NCI-H524 treated with DMSO at 0.1 percent for 48 hours (cell line): ENCODE measurements at places on chromosomes 3 and 15.

DNA sequence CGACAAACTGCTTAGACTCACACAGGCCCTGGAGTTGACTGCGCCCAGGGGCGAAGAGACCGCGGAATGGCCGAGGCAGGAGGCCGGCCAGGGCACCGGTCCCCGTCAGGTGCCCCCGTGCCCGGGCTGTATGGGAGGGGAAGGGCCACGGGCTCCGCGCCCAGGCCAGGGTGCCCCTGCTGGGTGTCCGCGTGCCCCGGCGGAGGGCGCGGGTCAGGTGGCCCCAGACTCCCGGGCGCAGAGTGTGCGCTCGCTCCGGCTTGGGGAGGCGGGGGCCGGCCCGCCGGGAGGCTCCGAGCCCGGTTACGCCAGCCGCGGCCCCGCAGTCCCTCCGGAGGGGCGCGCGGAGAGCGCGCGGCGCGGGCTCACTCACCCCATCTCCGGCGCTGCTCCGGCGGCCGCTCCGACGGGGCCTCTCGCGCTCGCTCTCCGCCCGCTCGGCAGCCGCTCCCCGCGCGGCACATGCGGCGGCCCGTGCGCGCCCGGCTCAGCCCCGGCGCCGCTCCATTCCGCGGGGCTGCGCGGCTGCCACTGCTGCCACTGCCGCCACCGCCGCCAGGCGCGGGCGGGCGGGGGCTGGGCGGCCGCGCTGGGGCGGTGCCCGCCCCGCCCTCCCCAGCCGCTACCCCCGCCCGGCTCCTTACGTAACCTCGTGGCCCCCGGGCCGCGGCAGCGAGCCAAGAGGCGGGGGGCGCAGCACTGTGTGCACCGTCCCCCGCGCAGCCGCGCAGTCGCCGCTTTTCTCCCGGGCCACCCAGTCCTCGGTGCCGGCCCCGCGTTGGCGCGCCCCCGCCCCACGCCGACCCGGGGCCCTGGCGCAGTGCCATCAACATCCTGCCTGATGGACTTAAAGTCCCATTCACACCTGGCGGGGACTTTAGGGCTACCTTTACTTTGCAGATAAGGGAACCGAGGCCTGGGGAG is at the start of gene HOMER2:
TSS of gene HOMER2 (minus strand) at position 563 of the 924 bp plus-strand sequence. CDS start at position 378, 185 bp downstream.
- peak; percentile 39 for DNase-seq

DNA sequence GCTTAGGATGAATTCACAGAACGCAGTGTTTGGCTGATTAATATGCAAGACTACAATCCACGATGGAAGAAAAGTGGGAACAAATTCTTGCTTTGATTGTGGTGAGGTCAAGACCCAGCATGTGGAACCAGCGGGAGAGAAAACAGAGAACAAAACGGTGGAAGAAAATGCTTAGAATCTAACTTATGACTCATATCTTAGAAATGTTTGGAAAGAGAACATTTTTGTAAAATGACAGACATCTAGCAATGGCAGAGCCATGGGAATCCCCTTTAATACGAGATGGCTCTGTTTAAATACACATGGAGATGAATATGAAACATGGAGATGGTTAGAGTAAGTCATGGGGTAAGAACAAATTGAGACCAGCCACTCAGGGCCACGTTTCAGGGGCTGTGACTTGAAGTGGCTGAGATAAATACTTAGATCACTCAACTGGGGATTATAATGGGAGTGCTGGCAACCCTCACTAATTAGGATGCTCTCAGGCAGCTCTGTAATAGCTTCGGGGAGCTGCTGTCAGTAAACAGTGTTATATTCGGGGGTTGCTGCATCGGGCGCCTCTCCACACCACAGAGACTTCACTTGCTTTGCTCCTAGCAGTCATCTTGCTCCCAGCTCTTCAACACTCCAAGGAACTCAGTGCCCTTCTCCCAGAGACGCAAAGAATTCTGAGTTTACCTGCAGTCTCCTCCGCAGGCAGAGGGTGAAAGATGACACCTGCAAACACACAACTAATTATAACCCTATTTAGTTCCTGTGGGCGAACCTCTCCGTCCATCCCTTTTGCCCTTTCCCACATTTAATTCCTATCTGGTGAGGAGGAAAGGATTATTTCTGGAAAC is 68.0 kb upstream of the ONECUT1 start:
- peak; percentile 90 for DNase-seq

DNA sequence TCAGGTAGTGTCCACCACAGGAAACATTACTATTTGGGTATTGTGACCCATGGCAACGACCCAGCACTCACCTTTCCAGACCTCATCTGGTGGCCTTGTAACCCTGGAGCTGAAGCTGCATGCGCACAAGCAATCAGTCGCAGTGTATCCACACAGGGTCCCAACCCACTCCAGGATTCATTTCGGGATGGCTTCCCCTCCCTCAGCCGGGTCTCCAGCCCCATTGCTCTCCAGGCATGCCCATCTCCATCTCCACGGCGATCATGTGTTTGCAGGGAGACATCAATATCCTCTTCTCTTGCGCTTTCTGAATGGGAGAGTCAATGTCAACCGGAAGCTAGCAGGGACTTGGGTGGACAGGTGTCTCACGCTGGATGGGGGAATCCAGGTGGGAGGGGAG is 35.2 kb downstream of the GOLGA6L2 start:
- DNase-seq: no peak

DNA sequence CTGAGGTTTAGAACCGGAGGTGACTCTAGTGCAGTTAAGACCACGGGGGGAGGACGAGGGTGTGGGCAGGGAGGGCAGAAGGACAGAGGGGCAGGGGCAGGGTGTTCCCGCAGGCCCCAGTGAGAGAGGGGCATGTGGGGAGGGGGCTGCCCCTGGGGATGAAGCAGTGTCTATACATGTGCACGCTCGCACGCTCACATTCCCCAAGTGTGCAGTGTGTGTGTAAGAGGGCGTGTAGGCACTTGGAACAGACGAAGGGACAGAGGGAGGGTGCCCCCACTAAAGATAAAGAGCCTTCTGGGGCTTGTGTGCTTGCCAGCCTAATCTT is 69.5 kb upstream of the MEF2A start:
- no peak for DNase-seq

GRCh38 chr3:183288117-183288516 is 35.1 kb downstream of the B3GNT5 start:
- DNase-seq: no peak

DNA sequence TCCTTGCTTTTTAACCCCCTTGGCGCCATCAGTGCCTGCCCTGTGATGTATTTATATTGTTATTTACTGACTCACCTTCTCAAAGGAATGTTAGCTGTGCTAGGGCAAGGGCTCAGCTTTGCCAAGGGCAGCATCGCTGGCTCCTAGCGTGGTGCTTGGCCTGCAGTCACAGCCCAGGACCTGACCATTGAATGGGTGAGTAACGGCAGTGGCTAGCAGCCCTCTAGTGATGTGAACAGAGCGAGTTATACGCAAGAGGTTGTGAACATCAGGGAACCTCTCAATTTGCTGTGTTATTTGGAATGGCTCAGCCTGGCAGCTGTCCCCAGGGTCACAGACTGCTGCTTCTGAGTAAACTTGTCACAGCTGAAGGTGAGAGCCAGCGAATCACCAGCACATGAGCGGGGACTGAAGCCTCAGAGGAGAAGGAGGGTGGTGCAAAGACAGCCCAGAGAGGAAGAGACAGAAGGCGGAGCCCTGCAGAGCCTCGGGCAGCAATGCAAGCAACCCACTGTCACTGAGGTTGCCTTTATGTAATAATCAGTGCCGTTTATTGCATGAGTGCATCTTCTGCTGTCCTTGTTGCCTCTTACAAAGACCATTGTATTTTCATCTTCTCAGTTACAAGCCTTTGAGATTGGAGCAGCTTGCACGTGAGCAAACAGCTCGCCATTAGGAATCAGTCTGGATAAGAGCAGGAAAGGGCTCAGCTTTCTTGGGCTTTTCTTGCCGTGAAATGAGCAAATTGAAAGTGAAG is 158.3 kb downstream of the SLCO3A1 start:
- DNase-seq: no peak

DNA sequence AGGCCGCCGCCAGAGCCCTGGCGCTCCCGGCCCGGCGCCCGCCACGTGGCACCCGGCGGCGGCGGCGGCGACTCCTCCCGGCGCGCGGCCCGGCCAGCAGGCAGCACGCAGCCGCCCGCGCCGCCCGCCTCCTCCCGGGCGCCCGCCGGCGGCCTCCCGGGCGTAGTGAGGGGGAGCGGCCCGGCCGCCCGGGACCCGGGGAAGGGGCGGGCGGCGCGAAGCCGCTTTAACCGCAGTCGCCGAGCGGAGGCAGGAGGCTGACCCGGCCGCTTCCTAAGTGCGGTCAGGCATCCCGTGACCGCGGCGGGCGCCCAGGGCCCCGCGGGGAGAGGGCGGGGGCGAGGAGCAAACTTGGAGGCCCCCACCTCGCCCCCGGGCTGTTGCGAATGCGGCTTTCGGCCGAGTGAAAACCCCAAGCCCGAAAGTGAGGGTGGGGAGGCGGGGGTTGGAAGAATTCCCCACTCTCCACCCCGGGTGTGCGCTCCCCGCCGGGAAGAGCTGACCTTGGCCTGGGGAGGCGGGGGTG is 1.7 kb upstream of the HES1 start:
- DNase-seq: no peak

- peak; percentile 13 for DNase-seq
These were observed 24.0 kb upstream of the C3orf70 start for GRCh38 chr3:185176750-185177359.

GRCh38 chr3:188523291-188523690 is 369.3 kb downstream of the LPP start:
- no peak for DNase-seq

- no peak for DNase-seq
These were observed 66.0 kb downstream of the MESD start for GRCh38 chr15:80923668-80924067.

DNA sequence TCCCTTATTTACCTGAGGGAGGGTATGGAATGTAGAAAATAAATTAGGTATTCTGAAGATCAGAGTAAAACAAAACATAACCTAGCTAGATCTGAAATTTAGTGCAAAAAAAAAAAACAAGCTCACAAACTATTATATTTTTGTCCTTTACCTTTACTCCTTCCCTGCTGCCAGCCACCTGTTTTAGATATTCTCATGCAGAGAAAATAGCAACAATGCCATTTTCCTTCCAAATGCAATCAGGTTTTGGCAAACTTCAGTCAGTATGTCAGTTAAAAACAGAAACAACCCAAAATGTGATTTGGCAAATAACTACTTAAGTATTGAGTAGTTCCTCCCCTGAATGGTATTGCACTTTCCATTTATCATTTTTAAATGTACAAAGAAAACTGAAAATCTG is 35.8 kb downstream of the PEAK1 start:
- DNase-seq: no peak

- no peak for DNase-seq
These were observed 18.7 kb downstream of the DNAJC13 start for GRCh38 chr3:132435911-132436425.

- no peak for DNase-seq
These were observed 57.5 kb downstream of the CACNA2D2 start for GRCh38 chr3:50445919-50446318.

- no peak for DNase-seq
These were observed 6.3 kb downstream of the FRMD5 start for GRCh38 chr15:44188795-44189194.
